ENCODE measurements at places on chromosomes 7 and 10.

DNA sequence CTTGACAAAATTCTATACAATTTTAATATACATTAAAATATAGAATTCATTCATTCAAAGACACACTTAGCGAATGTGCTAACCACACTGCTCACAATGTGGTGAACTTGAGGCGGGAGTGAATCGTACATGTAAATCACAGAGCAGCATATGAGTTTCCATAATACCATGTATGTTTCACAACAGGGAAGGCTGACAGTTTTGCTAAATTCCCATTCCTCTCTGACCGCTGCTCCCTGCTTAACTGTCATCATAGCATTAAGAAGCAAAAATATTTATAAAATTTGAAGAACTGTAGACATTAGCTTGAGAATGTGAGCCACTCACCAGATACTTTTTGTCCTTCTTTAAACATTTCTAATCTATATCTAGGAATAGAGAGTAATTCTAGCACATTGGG lies 763.3 kb downstream of the MAGI2 start:
- DNase-seq: no peak

DNA sequence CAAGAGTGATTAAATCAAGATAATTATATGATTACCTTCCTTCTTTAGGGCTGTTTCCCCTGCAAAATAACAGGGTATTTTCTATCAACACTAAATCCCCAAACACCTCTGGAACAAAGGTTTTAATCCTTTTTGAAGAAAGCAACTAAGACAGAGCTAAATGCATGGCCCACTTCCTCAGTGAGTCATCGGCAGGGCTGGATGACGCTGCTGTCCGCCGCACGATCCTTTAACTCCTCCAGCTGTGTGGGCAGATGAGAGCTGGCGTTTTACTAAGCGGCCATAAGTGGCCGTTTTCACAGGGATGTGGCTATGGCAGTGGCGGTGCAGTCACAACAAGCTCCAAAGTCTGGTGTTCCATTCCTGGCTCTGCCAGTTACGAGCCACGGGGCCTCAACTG lies 76.0 kb upstream of the C1QL3 start:
- no peak for DNase-seq

DNA sequence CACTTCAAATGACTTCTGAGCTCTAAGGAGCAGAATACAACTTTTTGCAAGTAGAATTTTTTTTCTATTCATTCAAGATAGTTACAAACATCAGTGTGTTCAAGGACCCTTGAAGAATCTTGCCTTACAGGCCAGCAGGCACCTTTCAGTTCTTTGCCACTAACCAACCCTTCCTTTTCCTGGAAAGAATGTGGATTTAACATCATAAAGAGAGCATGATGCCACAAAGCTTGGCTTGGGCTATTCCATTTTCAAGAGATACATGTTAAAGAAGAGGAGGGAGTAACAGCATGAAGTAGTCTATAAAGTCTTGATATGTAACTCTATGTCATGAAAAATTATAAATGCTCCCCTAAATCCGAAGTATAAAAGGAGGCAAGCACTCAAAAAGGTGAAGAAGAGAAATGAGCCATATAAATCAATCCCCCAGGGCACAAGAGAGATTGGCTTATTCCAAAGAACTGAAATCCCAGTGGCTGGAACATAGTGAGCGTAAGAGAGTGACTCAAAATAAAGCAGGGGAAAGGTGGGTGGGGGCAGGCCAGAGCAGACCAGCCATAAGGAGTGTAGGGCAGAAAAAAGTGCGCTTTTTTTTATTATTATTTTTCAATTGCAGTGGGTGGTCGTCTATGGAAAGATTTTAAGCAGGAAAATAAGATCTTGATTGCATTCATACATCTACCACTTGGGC lies 1025.6 kb upstream of the C7orf33 start:
- DNase-seq: no peak

- DNase-seq: no peak
Observed at GRCh38 chr10:94192333-94192732, 170.4 kb downstream of the NOC3L start.

DNA sequence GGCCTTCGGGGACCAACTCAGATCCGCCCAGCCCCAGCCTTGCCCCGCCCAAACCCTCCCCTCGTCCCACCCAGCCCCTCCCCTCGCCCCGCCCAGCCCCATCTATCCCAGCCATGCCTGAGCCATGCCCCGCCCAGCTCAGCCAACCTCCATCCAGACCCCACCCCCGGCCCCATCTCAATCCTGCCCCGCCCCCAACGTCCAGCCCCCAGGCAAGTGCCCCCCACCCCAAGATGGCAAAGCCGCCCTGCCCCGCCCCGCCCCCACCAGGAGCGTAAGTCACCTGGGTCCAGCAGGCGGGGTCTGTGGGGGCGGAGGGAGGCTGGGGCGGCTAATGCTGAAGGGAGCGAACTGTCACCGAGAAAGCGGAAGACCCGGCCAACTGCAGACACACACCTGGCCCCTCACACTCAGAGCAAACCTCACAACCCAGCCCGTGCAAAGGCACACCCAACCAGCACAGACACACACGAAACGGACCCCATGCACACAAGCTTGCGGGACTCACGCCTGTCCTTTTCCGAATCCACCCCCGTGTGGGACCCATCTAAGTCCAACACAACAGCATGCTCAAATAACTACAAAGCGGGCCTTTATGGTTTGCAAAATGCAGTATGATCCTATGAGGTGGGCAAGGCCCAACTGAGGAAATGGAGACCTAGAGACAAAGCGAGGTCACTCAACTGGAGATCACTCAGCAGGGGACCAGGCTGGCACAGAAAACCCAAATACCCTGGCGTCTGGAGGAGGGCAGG lies 11.5 kb upstream of the OGA start:
- peak; percentile 72 for DNase-seq

DNA sequence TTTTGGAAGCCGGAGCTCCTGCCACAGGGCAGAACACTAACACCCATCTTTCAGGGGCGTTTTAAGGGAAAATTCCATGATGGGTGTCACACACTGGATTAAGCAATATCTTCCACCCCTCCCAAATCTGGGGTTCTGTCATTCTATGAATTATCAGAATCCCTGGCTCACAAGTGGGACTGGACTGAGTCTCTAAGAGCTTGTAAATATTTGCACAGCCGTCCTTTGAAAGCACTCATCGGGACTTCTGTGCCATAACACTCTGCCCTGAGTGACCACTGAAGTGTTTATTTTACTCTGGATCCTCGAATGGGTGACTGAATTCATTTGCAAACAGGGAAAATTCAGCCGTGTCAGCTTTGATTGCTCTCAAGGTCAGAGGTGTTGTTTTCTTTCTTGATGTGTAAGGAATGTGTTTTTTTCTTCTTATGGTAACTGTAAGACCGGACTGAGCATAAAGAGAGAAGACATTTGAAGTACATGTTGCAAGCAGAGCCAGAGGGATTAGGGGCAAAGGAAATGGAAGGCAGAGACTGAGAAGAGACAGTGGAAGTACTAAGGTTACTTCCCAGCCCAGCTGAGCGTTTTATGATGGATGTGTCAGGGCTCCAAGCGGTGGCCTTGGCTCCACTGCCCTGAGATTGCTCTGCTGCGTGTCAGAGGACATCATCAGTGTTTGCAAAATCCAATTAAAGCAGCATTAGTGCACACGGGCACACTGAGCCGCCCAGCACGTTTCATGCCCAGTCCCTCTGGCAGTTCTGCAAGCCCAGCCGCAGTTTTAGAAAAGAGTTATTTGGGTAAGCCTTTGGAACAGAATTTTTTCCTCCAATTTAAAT lies 17.7 kb upstream of the GTPBP4 start:
- DNase-seq: no peak

- DNase-seq: no peak
Observed at GRCh38 chr7:121313793-121314676, 14.8 kb upstream of the WNT16 start.

GRCh38 chr10:116125180-116125579 lies 147.8 kb downstream of the GFRA1 start:
- DNase-seq: no peak

- DNase-seq: no peak
Observed at GRCh38 chr10:133241501-133242205, 4.0 kb downstream of the VENTX start.

GRCh38 chr7:132055336-132056120 lies 499.1 kb upstream of the PODXL start:
- DNase-seq: no peak

DNA sequence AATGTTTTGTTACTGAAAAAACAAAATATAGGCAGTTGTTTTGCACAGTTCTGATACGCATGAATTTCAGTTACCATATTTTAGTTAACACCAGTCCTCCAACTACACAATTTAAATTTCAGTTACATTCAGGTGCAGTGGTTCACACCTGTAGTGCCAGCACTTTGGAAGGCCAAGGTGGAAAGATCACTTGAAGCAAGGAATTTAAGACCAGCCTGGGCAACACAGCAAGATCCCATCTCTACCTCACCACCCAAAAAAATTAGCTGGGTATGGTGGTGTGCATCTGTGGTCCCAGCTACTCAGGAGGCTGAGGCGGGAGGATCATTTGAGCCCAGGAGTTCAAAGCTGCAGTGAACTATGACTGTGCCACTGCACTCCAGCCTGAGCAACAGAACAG lies 45.3 kb downstream of the ABI1 start:
- DNase-seq: no peak

DNA sequence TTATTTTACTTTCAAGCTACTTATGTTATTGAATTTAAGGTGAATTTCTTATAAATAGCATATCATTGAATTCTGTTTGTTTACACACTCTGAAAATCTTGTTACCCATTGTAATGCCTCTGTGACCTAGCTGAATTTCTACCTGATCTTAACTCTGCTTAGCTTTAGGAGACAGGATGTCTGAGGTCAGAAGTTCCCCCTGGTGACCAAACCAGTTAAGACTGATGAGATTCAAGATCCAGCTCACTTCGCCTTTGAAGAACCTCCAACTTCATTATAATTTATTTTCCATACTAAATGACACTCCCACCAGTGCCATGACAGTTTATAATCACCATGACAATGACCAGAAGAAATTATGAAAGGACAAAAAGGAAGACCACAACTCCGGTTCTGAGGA lies 213.4 kb upstream of the CDC14C start:
- no peak for DNase-seq

DNA sequence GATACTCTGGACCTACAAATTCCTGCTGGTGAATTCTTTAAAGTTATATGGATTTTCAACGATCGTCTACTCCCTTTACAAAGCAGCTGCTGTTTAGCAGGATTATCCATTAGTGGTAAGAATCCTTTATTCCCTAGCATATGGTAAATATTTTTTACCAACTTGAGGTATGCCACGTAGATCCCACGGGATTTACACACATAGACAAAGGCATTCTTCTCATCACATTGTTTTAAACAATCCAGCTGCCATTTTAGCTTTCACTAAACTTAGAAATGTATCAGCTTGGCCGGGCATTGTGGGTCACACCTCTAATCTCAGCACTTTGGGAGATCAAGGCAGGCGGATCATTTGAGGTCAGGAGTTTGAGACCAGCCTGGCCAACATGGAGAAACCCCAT lies 148.0 kb upstream of the SH2B2 start:
- no peak for DNase-seq

- no peak for DNase-seq
Observed at GRCh38 chr7:37984750-37985390, 64.4 kb downstream of the EPDR1 start.

- peak; percentile 29 for DNase-seq
Observed at GRCh38 chr10:75061709-75062505, 49.5 kb upstream of the SAMD8 start.

GRCh38 chr7:94431176-94431575 lies 36.5 kb downstream of the COL1A2 start:
- DNase-seq: no peak

GRCh38 chr10:38093816-38094157 lies 350 bp upstream of the ZNF37A start:
- DNase-seq: no peak

DNA sequence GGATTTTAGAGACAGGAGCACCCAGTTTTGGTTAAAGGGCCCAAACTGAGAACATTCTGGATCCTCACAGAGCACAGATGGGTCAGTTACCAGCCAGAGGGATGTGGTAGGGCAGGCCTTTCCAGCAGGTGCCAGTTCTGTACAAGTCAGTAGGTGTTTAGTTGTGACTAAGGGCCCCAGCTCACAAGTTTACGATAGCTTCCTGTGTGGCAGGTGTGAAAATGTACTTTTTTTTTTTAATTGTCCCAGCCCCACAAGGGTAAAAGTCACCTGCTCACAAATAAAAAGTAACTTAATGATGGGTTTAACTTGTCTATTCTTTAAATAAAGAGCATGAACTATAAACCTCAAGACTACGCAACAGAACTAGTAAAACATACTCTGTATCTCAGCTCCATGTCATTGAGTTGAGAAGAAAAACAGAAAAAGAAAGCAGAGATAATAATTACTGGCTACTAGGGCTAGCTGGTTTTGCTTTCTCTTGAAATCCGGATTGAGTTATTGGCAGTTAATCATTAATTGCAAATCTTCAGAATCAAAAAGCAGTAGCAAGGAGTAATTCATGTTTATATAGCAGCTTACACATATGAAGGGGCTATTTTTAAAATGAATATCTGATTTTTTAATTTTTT lies 15.4 kb downstream of the NFE2L3 start:
- DNase-seq: no peak

GRCh38 chr10:75694790-75695189 lies 263.4 kb downstream of the LRMDA start:
- DNase-seq: no peak

DNA sequence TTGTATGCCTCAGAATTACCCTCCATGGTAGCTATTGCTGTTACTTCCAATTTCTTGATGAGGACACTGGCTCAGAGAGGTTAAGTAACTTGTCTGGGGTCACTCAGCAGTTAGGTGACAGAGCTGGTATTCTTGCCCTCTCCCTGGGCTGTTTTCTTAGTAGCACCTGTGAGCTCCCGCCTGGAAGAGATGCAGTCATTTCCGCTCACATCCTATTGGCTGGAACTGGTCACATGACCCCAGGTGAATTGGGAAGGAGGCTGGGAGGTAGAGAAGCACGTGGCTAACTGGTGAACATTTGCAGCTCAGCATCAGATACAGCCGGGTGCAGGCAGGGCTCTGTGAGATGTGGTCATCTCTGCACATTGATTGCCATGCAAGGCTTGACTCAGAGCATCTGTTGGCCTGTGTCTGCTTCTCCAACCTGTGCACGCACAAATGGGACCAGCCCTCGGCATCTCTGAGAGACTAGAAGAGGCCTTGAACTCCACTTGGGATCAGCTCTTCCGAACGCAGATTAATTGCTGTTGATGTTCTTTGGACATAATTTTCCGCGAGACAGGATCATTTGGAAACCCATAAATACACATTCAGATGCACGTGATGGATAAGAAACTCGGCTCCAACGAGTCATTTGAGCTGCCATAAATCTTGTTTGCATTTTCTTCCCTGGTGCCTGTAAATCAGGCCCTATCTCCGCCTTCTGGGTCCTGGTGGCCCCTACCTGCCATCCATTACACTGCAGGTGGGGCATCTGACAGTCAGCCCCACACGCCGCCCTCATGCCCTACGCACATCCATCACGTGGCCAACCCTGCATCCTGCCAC lies 42.8 kb downstream of the MYL10 start:
- no peak for DNase-seq

All from Kasumi-1 (cell line).